ENCODE measurements at places on chromosomes 12 and 14.

GRCh38 chr14:38409071-38409705 is 153.3 kb upstream of the CLEC14A start:
- no peak for DNase-seq

GRCh38 chr14:105478398-105479251 is 4.0 kb downstream of the CRIP2 start:
- no peak for DNase-seq

DNA sequence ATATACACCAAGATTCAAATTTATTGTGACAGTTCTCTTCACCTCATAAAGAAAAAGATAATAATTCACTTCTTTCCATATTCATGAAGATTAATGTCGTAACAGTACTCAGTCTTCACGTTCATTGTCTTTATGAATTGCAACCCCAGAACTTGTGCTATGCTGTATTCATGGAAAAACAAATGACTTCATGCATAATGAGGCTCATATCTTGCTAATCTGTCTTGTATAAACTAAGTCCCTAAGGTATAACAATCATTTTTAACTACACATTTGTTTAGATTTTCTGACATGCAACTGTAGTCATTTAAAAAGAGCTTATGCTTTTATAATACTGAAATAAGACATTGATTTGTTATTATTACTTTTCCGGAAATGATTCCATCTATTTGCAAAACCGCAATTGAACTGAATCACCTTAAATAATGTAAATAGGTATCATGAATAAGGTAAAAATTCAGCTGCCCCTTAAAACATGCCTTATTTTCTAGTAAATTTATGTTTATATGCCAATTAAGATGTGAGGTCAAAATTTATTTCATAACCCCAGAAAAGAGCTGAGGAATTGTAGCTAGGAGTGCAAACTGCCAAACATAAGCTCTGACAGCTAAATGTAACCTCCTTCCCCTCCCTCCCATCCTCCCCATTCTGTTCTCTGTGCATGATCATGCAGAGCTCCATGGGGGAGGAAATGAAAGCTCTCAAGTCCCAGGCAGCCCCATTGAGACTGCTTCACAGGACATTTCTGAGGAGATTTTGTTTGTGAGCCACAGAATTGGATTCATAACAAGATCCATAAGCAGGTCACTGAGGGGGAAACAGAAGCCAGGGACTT is 301.6 kb downstream of the ATP23 start:
- DNase-seq = no peak

GRCh38 chr12:11888029-11888428 is 182.7 kb upstream of the BCL2L14 start:
- DNase-seq = no peak

DNA sequence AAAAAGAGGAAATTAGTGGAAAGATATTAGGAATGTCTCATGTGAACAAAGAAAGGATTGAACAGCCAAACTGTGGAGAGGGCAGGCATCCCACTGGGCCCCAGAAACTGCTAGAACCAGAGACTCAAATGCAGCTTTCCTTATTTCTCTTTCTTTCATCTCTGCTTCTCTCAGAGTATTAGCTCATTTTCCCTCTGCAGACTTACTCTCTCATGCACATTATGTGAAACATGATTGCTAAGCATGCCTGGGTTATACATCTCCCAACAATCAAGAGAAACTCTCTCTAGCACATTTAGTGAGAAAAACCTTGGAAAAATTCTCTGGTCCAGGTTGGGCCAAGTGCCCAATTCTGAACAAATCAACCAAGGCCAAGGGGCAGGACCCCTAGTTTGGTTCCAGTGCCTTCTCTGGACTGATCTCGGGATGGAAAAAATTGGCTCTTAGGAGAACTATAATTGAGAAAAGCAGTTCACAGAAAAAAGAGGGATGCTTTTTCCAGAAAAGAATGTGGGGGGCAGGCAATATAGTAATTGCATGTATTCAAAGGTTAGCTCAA is 313.1 kb downstream of the RAD51B start:
- no peak for DNase-seq

DNA sequence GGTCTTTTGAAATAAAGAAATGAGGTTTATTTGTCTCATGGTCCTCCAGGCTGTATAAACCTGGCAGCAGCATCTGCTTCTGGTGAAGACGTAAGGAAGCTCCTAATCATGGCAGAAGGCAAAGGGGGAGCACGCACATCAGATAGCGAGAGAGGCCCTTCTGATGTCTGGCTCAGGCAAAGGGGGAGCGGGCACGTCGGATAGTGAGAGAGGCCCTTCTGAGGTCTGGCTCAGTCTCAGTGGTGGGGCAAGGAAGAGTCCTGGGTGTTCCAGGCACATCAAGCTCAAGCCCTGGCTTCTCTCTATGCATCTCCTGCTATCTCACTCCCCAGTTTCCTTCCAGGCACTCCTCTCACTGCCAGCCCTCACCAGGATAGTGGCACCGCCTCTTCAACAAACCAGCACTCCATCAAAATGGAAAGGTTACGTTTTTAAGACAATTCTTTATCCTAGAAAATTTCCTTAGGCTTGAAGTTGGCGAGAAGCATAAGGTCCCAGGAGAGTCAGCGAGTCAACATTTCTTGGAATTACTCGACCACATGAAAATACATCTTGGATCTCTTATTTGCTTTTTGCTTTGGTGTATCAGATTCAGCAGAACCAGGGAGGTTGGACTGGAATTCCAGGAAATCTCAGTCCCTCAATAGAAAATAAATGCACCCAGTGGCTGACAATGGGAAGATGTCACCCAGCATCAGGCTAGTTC is 189.6 kb upstream of the TMEM132C start:
- DNase-seq = no peak

DNA sequence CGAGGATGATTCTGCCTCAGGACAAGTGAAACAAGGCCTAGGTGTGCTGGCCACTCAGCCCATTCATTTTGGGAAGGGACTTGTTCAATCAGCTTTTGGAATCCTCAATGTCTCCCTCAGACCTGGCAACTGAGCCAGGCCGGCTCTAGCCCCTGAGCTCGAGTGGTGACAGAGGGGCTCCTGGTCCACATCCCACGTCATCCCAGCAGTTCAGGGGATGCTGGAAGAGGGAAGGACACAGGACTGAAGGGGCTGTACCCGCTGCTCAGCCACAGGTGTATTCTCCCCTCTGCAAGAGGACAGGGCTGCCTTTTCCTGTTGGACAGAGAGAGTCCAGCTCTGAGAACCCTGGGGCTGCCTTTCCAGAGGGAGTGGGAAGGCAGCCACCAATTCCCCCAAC is 244.6 kb upstream of the SFSWAP start:
- DNase-seq = no peak

DNA sequence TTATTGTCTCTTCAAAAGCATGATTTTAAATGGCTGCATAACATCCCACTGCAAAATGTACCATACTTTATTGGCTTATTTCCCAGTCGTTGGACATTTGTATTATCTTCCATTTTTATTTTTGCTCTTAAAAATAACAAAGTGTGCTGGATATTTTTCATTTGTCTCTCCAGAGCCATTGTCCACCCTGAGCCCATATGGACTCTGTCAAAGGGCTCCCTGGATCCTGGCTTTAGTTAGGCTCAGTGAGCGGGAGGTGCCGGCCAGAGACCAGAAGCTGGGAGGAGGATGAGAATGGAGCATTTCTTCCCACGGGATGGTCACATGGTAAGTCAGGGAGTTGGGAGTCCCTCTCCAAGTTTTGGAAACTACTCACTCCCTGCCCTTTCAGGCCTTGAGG is 296.9 kb downstream of the NUAK1 start:
- DNase-seq = no peak

GRCh38 chr14:84087986-84088531 is 1441.9 kb upstream of the FLRT2 start:
- no peak for DNase-seq

DNA sequence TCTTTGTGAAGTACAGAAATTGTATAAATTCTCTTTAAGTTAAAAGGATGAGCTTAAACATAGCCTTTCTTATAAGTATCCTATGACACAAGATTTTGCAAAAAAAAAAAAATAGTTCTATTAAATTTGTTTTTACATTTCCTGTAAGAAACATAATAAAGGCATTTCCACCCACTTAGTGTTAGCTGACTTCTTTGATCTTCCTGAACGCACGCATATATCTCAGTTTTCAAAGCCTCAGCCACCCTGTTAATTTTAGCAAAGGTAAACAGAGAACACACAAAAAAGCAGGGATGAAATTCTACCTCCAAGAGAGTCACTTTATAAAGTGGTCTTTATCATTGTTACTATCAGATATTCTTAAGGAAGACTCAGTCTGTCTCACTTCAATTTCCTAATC is 277.9 kb downstream of the MED13L start:
- DNase-seq = no peak

GRCh38 chr12:121791671-121792551 is 1.6 kb downstream of the RHOF start:
- no peak for DNase-seq

GRCh38 chr14:61562321-61563161 is 132.8 kb upstream of the HIF1A start:
- peak; percentile 56 for DNase-seq

DNA sequence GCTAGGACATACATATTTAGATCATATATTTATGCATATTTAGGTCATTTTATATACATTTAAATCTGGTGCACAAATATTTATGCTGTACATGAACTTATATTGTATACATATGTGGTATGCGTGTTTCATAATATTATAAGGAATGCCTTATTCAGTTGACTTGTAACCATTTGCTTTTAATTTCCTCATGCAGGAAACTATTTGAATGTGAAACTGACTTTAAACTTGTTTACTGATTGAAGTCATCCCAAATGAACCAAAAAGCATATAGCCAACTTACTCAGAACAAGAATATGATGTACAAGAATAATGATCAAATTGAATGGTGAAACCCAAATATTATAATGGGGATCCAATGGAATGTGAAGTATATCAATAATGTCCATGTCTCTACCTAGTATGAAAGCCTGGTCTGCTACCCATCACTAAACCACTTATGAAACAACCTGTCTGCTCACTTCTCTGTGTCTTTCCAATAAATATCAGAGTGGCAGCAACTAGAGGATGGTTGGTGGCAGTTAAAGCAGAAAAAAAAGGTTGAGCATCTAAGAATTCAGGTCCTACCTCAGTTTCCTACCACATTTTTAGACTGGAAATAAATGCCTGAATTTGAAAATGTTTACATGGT is 38.3 kb downstream of the RPS6KA5 start:
- no peak for DNase-seq

Data from inflammatory macrophage treated with lipopolysaccharide for 1 hour (primary cell).